ENCODE measurements at places on chromosomes 1 and 21. TPM values are rescaled to one million over a fixed set of nuclear protein-coding genes. Genes with fewer than 3 reads are reported as not detected.

Gene ERMAP
- polyA plus RNA-seq, result 6.0 TPM

Gene MAP3K21
- polyA plus RNA-seq, result 0.38 TPM

Gene KRTAP20-1
- polyA plus RNA-seq, result not detected

Gene OR2W3
- not detected for polyA plus RNA-seq

Gene MYCBP
- 92.3 TPM for polyA plus RNA-seq

Gene C1orf94
- not detected for polyA plus RNA-seq

Gene IL6R
- polyA plus RNA-seq, result 62.1 TPM

Gene DLGAP3
- 0.10 TPM for polyA plus RNA-seq

Gene HCRTR1
- not detected for polyA plus RNA-seq

Gene AMY1A
- not detected for polyA plus RNA-seq

Gene RBP7
- polyA plus RNA-seq, result 306 TPM

Gene KIF14
- polyA plus RNA-seq, result 0.05 TPM

Gene RXFP4
- polyA plus RNA-seq, result 0.08 TPM

Gene LCE6A
- polyA plus RNA-seq, result not detected

Gene PRELP
- polyA plus RNA-seq, result not detected
